H7 (cell line): ENCODE measurements at places on chromosomes 3 and 15.

GRCh38 chr15:83516935-83517334 is 69.8 kb downstream of the SH3GL3 start:
- no peak for DNase-seq

DNA sequence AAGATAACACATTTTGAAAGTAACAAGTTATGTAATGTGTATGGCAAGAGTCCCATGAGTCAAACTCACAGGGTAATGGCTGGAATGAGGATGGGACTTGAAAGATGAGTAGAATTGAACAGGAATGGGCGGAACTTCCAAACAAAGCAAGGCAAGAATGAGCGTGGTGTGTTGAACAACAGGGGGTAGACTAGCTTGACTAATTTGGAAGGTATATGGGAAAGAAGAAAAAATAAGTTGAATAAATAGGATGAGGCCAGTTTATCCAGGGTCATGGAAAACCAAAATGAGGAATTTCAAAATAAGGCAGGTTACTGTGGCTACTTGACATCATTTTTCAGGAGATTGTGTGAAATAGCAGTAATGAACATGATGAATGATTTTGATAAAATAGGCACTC is 2.5 kb upstream of the DPH6 start:
- no peak for DNase-seq

GRCh38 chr15:56965231-56966013 is 47.0 kb downstream of the TCF12 start:
- DNase-seq = no peak

- no peak for DNase-seq
Observed at GRCh38 chr3:19541284-19541683, 392.7 kb downstream of the EFHB start.

GRCh38 chr15:60116456-60117089 is 112.5 kb downstream of the FOXB1 start:
- no peak for DNase-seq

DNA sequence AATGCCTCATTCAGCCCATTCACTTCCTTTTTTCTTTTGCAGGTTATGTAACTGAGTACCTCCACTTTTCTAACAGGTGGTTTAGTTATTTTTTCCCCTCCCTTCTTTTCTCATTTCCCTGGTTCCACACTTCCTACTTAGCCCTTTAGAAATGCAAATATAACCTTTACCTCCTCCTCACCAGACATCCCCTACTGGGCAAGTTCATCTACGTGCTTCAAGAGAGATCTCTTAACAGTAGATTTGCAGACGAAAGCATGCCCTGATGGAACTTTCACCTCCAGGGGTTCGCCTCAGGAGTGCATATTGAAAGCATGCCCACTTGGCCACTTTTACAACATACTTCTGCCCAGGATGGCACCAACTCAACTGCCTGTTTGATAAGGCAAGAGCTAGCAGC is 314.1 kb upstream of the LRRC3B start:
- peak; percentile 7 for DNase-seq

- peak; percentile 93 for DNase-seq
Observed at GRCh38 chr15:65077981-65078352, 1.4 kb downstream of the KBTBD13 start.
